ENCODE measurements at places on chromosomes 13 and 19.

GRCh38 chr19:50646074-50646807 lies 3.0 kb upstream of the C19orf81 start:
- DNase-seq, result no peak

- no peak for DNase-seq
Measured at GRCh38 chr13:112144616-112145550, 77.9 kb downstream of the SOX1 start.

GRCh38 chr19:38437295-38437694 lies 3.8 kb downstream of the RYR1 start:
- no peak for DNase-seq

- peak; percentile 96 for DNase-seq
Measured at GRCh38 chr19:42032431-42032830, 37.6 kb downstream of the GRIK5 start.

GRCh38 chr19:42487032-42487797 lies 41.1 kb downstream of the CEACAM1 start:
- no peak for DNase-seq

DNA sequence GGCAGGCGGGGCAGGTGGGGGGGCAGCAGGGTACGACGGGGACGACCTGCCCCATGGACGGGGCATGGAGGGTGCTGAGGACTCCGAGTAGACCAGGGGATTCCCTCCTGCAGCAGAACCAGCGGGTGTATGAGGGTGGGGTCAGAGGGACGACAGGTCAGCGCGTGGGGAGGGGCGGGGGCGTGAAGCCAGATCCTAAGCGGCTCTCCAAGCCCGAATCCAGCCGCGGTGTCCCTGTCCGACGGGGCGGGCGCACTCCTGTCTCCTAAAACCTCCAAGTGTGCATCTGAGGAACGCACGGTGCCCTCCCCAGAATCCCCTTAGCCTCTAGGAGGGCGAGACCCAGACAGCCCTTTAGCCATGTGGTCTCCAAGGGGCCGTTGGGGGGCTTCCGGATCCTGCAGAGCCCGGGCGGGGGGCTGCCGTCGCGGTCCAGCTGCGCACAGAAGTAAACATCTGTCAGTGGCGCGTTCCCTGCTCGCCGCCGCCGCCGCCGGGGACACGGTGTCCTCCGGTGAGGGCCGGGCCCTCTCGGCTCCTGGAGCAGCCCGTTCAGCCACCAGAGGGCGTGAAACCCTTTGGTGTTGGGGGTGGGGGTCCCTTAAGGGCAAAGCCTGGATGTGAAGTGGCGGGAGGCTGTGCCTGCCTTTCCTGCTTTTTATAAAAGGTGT lies 730 bp downstream of the NRTN start:
- peak; percentile 81 for DNase-seq

- no peak for DNase-seq
Measured at GRCh38 chr13:96781141-96781540, 213.1 kb downstream of the OXGR1 start.

- no peak for DNase-seq
Measured at GRCh38 chr19:50924586-50924985, 13.4 kb upstream of the KLK4 start.

DNA sequence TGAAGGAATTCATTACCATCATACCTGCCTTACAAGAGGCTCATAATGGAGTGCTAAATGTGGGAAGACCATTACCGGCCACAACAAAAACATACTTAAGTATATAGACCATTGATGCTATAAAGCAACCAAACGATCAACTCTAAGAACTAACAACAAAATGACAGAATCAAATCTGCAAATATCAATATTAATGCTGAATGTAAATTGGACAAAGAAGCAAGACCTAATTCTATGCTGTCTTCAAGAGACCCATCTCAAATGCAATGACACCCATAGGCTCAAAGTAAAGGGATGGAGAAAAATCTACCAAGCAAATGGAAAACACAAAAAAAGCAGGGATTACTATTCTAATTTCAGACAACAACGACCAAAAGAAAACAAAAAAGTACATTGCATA lies 52.3 kb upstream of the GPC6 start:
- DNase-seq, result no peak

DNA sequence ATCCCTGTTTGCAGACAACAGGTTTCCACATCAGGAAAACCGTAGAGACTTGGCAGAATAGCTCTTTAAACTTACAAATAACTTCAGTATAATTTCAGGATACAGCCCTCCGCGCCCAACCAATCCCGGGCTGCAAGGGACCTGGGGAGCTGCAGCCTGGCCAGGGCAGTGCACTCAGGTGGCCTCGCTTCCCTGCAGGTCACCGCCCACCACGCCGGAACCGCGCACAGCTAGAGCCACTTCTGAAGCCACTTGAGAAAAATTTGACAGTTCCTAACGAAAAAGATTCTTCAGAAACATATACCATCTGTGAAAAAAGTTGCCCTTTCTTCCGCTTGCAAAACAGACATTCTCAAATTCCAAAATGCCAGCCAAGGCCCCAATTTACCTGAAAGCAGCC lies 11.1 kb downstream of the ZNF91 start:
- no peak for DNase-seq

- no peak for DNase-seq
Measured at GRCh38 chr13:49502954-49503353, 7.2 kb downstream of the PHF11 start.

DNA sequence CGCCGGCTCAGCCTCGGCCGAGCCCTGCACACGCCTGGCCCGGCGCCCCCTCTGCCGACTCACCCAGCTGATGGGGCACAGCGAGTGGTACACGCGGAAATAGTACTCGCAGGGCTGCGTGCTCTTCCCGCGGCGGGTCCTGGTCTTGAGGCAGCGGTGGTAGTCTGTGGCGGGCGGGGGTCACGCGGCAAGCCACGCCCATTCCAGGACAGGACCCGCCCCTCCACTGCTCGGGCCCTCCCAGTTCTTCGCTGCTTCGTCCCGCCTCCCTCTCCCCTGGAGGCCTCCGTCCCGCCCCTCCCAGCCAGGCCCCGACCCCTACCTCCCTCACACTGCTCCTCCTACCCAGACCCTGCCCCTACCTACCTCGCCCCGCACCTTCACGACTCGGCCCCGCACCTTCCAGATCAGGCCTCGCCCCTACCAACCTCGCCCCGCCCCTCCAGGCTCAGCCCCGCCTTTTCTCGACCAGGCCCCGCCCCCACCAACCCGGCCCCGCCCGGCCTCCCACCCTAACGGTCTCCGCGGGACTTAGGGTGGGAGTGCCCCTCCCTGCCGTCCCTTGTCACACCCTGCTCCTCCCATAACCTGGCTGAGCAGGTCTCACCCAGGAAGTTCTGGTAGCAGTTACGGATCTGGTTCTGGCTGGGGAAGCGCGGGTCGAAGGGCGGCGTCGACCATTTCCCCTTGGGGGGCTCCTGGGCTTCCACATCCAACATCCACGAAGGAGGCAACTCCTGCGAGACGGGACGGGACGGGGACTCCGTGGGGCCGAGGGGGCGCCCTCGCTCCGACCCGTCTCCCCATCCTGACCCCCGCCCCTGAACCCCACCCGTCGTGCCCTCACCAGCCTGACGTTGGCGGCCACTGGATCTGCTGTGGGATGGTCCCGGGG lies 469 bp downstream of the COX6B2 start:
- DNase-seq, result peak; percentile 43

DNA sequence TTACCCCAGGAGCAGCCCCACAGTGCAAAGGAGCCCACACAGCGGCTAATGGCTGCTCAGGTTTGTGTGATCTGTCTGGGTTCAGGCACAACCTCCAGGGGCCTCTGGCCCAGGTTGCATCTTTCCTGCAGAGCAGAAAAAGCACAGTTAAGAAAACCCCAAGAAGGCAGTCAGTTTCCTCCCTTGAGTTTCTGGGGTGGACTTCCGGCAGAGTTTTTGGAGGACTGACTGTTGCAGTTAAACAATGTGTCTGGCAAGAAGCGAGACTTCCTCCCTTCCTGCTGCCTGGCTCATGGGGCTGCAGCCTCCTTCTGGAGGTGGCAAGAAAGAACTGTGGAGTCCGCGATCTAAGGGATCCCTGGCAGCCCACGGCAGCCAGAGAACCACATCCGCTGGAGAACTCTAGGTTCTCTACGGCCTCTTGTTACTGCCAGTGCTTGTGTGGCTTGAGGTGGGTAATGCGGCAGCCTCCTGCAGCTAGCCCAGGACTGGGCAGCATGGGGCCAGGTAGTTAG lies 114.4 kb downstream of the ZDHHC20 start:
- no peak for DNase-seq

DNA sequence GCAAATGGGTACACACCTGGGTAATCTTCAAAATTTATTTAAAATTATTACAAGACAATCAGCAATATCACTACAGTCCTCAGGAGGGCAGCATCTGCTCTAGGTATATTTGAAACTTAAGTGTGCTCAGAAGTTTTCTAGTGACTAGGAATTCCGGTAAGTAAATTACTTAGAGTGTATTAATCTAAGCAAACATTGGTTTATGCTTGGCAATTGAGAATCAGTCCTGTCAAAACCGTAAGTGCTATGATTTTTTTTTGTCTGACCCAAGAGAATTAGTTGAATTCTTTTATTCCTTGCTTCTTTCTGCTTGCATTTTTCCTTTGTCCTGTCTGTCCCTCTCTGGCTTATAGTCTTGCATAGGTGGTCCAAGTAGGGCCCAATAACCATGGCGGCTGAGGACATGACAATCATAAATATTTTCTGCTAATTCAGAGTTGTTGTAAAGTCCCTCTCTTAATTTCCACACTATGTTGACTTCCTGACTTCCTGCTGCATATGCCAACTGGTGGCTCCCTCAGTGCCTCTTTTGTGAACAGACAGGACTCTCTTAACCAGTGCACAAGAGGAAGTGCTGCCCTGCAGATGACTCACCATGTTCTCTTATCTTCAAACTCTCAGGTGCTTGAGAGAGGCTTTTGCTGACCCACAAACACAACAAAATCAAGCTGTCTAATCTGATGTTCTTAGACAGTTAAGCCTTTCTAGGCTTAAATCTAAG lies 82.2 kb downstream of the SLAIN1 start:
- peak; percentile 48 for DNase-seq

DNA sequence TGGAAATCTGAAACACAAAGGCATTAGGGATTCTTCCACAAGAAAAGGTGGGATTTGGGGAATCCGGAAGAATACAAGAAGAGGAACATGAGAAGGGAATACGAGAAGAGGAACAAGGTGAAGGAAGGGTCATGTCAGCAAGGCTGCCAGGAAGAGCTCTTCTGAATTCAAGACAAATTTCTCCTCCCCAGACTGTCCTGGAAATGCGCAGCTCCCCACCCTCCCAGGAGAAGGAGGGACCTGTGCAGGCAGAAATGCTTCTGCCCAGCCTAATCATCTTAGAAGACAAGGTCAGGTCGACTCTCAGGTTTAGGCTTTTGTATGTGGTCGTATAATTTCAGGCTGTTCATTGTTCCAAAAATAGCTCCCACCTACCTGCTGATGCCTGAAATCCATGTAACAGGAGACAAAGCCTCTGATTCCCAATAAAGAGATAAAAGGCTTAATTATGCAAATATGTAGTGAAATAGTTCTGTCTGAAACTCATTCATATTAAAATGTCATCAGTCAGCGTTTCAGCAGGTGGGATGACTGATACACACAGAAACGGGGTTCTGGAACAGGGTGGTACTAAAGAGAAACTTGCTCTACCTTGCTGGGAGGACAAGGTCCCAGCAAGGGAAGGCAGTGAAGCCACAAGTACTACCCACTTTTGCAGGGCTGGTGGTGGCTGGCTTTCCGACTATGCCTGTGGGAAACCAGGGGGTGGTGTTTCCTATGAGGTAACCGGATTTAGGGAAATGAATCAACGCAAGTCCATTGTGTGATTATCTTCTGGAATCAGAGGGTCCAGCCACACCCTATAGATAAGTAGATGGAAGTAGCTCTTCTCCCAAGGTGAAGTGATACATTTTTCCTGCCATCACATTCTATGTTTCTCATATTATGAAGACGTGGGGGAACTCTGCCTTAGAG lies 76.1 kb downstream of the KL start:
- DNase-seq, result no peak

DNA sequence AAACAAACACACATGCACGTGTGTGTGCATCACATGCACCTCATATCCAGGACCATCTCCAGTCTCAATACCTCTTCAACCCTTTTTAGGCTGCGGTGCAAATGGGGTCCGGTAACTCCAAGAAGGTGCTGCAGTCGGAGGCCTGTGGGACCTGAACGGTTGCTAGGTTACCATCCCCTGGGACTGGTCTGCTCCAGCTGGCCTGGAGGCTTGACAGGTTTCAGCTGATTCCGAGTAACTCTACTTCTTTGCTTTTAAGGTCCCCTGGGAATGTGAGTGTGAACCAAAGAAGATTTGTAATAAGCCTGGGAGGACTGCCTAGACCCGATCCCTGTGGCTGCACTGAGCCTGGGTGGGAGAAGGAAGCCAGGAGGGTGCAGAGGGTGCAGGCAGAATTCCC lies 117.5 kb downstream of the CCNA1 start:
- DNase-seq, result peak; percentile 35

DNA sequence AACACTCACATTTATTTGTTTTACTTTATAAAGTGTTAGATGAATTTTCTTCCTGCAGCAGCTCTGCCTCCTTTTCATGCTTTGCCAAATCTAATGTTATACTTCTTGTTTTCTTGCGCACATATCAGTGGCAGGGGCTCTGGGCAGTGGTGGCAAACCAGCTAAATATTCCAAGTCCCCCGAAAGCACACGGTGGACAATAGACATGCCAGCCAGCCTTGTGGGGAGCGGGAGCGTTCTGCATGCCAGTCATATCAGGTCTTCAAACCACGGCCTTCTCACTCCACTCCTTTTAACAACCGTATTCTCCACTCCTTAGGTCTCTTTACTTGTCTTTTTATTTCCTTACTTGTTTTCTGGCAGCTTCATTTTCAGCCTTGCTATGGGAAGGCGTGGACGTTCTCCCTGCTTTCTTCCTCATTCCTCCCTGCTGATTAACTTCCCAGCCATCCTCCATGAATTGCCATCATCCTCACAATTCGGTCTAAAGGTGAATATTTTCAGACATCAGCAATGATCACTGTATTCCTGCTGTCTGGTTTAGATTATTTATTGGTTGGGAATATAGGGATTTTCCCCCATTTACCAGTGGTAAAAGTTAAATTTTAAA lies 77.1 kb upstream of the WASF3 start:
- DNase-seq, result no peak

DNA sequence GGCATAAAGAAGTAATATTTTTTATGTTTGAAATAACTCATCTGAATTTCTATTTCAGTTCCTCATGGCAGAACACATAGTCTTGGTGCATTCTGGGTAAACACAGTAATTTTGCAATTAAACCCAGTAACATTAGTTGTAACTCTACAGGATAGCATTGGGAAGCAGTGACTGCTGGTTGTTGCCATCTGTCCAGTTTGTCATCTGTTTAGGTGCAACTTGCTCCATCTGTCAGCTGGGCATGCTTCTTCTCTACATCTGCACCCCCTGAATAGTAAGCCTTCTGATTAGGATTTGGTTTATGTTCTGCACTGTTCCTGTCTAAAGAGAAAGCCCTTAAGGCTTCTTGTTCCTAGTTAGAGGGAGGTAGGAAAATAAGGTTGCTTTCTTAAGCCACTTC lies 63.5 kb upstream of the CSNK1A1L start:
- DNase-seq, result no peak

- DNase-seq, result peak; percentile 38
Measured at GRCh38 chr13:51905787-51906186, 44.0 kb downstream of the CCDC70 start.

DNA sequence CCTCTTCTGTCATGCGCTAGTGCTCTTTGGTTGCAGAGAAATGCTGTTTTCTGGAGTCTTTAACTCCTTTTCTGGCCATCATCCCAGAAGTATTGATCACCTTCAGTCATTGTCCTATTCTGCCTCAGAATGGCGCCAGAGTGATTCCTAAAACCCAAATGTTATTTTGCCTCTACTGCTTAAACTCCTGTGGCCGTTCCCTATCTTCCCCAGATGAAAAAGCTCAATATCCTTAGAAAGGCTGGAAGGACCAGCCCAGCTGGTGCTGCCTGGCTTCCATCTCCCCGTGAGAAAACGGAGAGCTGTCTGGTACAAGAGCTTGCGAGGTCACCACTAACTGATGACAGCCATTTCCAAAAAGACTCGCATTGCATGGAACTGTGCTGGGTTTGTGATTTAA lies 179.1 kb downstream of the RBM26 start:
- peak; percentile 32 for DNase-seq

Measured in NCI-H345 (cell line).